Kidney tubule cell (primary cell): ENCODE measurements at places on chromosomes 13 and 19.

- no peak for DNase-seq
These were observed 1.3 kb upstream of the GNG7 start for GRCh38 chr19:2703691-2704216.

DNA sequence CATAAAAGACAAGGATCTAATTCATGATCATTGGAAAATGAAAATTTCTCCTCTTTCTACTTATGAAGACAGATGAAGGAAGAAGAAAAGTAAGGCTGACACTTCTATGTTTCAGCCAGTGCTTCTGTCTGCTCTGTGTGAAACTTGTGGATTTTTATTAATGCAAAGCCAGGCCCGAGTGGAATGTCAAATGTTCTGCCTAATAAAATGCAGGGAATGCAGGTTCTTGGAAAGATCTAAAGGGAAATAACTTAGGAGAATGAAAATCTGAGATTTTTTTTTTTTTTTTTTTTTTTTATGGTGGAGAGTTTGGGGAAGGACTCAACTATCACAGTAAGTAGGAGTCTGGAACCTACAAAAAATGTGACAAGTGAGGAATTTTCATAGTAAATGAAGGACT, 1732.3 kb upstream of the SLC10A2 start:
- no peak for DNase-seq

GRCh38 chr19:1956122-1956494, 15.1 kb downstream of the CSNK1G2 start:
- no peak for DNase-seq

DNA sequence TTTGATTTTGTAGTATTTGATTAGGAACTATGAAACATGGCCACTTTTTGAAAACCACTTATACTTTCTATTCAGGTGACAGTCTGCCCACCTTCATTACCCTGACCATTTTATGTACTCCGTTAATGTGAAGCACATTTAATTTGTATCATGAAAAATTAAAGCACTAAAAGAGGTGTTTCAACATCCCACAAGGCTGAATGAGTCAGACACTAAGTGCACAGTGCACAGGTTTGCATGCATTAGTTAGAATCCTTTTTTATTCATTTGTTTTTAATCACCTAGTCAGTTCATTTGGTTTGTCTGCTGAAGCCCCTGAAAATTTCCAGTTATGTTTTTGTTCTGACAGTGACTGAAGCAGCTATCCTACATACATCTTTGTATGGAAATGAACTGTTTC, 271.0 kb downstream of the SLITRK5 start:
- DNase-seq, result peak; percentile 3

- peak; percentile 44 for DNase-seq
These were observed 48.7 kb upstream of the MYCBP2 start for GRCh38 chr13:77375560-77376108.

GRCh38 chr19:13212759-13213330, 62.6 kb downstream of the IER2 start:
- DNase-seq, result peak; percentile 68

GRCh38 chr13:60329221-60329923, 67.6 kb upstream of the TDRD3 start:
- DNase-seq, result peak; percentile 63

DNA sequence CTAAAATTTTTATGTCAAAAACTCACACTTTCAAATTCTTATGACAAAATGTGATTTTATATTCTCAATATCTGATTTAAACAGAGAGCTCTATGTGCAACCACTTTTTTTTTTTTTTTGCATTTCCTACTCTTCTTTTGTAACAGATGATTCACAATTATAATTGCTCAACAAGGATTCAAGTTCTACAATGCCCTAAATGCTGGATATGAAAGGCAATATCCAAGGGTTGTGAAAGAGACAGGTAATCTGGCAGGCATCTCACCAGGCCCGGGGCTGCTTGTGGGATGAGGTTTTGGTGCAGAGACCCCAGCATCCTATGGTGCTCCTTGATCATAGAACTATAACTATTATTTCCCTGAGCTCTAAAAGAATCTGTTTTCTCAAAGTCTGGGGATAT, 363.6 kb upstream of the NBEA start:
- DNase-seq, result peak; percentile 14

DNA sequence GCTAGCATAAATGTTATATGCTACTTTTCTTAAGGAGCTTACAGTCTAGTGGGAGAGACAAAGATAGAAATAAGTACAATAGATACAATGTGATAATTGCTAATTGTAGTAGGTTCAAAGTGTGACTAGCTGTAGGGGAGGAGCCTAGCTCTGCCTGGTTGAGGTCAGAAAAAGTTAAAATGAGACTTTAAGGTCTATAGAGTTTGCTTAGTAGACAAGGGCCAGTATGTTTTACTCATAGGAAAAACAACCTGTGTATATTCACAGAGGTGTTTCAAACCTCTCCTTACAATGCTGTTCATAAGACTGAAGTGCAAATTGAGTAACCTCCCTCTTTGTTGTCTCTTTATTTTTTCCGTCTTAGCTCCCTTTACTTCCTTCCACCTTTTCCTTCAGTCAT, 56.1 kb downstream of the PDS5B start:
- no peak for DNase-seq
